Pons (tissue), 1 donor: ENCODE measurements at places on chromosomes 16 and 17.

DNA sequence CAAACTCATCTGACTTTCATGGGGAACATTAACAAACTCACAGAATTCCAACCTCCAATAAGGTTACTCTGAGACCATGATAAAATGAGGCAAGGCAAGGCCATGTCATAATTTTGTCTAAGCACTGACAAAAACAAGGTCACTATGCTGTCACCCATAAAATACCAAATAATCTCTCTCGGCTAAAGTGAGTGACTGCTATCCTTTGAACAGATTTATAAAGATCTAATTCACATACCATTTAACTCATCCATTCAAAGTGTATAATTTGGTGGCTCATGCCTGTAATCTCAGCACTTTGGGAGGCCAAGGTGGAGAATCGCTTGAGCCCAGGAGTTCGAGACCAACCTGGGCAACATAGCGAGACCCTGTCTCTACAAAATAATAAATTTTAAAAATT lies 20.6 kb upstream of the CA4 start:
- no peak for DNase-seq

GRCh38 chr16:59645194-59645593 lies 911.1 kb upstream of the GOT2 start:
- DNase-seq = no peak

GRCh38 chr17:13678361-13678760 lies 76.6 kb upstream of the HS3ST3A1 start:
- DNase-seq = peak; percentile 21

DNA sequence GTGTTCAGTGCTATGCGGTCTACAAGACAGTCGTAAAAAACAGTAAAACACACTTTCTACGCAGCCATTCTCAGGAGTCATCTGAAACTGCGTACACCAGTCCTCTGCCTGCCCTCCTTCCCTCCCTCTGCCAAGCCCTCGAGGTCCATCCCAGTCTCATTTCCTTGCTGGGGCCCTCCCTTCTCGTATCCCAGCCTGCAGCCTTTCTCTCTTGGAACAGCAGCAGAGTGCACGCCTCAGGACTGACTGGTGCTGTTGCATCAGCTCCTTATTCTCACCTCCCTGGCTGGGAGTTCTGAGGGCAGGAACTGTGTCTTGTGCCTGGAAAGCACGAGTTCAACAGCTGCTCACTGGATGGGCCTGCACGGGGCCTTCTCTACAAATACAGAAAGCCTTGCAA lies 12.5 kb downstream of the FAHD1 start:
- no peak for DNase-seq
